CMK (cell line): ENCODE measurements at places on chromosomes 16 and 17.

- no peak for DNase-seq
Measured at GRCh38 chr17:57440522-57441269, 184.4 kb downstream of the MSI2 start.

DNA sequence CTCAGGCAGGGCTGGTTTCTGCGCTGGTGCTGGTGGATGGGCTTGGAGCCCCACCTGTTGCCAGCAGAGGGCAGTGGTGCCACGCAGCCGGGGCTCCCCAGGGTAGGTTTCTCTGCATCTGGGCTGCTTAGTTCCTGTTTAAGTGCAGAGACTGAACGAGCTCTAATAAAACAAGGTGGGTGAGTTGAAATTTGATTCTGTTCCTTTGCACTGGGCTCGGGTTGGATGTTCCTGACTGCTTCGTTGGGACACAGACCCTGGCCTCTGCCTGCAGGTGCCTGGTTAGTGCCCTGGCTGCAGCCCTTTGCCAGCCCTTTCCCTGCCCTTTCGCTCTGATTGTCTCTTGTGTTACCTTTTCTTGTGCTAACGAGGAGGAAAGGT is 30.0 kb downstream of the TBCD start:
- DNase-seq, result peak; percentile 43

- DNase-seq, result no peak
Measured at GRCh38 chr16:50611995-50612848, 64.0 kb downstream of the NKD1 start.

DNA sequence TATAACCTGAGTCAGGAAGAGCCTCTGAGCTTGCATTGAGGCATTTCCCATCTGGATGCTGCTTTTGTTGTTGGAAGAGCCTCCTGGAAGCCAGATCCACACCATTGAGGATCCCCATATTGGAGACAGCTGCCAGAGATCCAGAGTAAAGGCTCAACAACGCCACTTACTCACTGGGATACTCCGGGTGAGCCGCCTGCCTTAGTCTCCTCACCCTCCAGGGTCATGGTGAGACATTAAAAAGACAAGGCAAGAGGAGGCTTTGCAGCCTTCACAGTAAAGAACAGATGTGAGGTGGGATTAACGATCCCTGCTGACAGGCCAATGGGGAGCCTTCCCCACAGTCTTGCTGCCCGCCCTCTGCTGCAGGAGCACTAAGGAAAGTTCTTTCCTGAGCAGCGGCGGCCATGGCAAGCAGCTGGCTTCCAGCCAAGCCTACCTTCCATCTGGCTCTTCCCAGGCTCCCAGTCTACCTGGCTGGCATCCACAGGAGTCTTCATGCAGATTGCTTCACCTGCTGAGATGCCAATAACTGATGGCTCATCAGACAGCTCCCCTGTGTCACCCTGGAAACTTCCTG is 198.5 kb downstream of the CYLD start:
- no peak for DNase-seq

GRCh38 chr17:80667462-80668277 is 123.0 kb downstream of the RPTOR start:
- DNase-seq, result no peak

- DNase-seq, result no peak
Measured at GRCh38 chr16:79328402-79329165, 272.0 kb downstream of the MAF start.

DNA sequence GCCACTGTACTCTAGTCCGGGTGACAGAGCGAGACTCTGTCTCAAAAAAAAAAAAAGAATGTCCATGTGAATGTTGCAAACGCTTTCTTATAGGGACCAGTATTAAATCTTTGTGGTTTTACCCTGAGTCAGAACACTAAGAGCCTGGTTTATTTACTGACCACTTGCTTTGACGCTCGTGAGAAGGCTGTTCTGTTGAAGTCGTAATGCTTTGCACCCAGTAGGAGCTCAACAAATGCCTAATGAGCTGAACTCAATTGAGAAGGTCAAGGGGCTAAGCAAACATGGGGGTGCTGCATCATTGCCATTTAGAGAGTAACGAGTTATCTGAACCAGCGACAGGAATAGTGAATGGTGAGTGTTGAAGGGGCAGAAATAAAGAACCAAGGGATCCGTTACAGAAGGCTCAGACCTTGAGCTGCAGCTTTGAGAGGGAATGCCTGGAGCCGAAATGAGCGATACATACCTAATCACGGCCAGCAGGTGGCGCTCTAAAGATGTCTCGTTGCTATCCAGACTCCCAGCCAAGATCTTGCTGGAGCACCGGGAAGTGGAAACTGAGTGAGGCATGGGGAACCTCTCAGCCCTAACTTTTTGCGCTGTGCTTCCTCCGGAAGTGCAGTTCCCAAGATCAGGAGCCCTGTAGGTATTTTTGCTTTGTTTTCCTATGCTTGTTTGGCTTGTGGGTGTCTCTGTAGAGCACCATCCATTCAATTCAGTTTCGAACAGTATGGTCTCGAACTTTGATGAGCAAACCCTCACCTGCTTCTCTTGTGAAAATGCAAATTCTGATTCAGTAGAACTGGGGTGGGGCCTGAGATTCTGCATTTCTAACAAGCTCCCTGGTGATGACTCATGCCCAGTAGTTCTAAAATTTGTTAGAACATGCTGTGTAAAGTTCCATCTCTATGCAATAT is 12.6 kb upstream of the RNF222 start:
- peak; percentile 88 for DNase-seq
